ENCODE measurements at places on chromosomes 11 and 22.

DNA sequence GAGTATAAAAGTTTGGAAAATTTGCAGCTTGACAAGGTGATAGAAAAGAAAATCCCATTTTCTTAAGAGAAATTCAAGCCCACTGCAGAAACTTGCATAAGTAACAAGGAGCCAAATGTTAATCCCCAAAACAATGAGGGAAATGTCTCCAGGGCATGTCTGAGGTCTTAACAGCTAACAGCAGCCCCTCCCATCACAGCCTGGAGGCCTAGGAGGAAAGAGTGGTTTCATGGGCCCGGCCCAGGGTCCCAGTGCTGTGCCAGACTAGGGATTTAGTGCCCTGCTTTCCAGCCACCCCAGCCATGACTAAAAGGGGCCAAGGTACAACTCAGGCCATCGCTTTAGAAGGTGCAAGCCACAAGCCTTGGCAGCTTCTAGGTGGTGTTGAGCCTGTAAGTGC is 123.7 kb upstream of the TRPC6 start:
- DNase-seq: no peak

DNA sequence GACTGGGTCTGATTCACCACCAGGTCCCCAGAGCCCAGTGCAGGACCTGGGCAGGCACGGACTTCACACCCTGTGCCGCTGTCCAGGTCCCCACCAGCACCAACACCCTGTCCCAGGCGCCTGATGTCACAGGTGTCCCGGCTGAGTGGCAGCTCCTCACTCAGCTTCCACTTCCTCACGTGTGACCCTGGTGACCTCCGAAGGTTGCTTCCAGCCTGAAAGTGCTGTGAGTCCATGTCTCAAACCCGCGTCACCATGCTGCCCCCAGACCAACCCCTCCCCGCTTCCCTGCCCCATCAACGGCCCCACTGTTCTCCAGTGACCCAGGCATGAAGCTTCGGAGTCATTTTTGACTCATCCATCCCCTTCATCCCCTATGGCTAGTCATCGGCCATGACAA is 25.7 kb upstream of the PICK1 start:
- DNase-seq: no peak

DNA sequence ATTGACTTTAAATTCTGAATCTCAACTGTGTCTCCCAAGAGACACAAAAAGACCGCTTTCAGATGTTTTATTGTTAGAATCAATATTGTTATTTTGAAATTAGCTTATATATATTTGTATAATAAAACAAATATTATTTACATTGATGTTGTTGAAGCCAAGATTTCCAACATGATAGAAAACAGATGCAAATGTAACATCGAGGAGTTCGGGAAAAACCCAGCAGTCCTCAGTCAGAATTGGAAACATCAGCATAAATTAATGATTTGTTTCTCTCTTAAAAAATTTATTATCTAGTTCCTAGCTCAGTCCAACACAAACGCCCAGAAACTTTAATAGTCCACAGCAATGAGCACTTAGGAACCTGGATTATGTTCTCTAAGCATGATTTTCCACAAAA is 1330.4 kb downstream of the TBC1D22A start:
- DNase-seq: no peak

GRCh38 chr11:104053743-104054478 is 17.5 kb downstream of the DDI1 start:
- no peak for DNase-seq

- no peak for DNase-seq
Observed at GRCh38 chr11:117752721-117753237, 44.2 kb downstream of the DSCAML1 start.

DNA sequence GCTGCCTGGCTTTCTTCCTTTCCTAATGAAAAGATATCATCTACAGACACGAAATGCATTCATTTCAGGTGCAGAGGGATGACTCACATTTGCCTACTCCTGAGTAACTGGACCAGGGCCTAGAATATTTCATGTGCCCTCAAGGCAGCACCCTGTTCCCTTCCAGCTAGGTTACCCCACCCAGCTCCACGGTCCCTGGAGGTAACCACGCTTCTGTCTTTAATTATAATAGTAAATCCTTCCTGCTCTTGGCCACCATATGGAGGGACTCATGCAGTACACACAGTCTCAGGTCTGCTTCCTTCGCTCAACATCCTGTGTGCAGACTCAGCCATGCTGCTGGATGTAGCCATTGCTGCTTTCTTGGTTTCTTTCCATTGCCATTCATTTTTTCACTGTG is 22.3 kb downstream of the DHCR7 start:
- peak; percentile 33 for DNase-seq

DNA sequence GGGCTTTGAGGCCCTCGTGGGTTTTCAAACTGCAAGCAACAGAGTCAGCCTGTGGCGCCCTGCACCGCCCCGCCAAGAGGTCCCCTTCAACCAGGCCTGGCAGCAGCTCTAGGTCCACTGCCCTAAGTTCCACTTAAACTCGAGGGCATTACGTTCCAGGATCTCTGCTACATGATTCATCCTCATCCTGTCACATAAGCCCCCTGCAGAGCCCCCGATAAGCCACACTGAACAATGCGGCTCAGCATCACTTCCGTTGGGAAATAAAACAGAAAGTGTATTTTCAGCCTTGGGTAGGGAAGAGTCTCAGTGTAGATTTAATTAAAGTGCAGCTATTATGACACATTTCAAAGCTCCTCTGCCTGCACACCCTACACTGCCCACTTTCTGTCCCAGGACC is 24.6 kb downstream of the SULT4A1 start:
- no peak for DNase-seq

DNA sequence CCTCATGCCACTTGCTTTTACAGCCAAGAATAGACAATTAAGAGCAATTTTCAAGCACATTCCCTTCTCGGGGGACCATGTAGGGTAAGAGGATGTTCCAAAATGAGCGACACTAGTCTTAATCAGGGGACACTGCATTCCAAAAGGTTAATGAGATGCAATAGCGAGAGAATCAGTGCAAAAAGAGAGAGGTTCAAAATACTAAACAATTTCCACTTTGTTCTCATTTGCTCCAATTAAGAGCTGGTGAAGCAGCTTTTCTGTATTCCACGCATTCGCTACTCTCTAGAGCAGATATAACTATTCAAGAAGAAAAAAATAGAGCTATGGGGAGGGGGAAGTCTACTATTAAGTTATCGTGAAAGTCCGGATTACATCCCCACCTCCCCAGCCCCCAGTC is 811 bp downstream of the LRRC4C start:
- no peak for DNase-seq

DNA sequence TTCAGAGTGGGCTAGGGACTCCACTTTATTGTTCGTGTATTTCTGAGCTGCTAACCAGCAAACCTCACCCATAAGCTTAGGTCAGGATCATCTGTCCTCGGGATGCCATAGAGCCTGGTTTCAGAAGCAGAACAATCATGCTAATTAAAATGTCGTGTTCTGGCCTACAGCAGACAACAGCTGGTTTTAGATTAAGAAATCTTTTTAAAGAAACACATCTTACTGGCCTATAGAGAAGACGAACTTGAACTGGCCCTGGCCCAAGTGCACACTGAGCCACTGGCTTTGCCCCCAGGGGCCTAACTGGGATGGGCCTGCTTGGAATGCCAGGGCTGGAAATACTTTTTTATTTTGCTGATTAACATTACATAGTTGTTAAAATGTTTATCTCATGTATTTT is 63.2 kb downstream of the ALX4 start:
- no peak for DNase-seq

DNA sequence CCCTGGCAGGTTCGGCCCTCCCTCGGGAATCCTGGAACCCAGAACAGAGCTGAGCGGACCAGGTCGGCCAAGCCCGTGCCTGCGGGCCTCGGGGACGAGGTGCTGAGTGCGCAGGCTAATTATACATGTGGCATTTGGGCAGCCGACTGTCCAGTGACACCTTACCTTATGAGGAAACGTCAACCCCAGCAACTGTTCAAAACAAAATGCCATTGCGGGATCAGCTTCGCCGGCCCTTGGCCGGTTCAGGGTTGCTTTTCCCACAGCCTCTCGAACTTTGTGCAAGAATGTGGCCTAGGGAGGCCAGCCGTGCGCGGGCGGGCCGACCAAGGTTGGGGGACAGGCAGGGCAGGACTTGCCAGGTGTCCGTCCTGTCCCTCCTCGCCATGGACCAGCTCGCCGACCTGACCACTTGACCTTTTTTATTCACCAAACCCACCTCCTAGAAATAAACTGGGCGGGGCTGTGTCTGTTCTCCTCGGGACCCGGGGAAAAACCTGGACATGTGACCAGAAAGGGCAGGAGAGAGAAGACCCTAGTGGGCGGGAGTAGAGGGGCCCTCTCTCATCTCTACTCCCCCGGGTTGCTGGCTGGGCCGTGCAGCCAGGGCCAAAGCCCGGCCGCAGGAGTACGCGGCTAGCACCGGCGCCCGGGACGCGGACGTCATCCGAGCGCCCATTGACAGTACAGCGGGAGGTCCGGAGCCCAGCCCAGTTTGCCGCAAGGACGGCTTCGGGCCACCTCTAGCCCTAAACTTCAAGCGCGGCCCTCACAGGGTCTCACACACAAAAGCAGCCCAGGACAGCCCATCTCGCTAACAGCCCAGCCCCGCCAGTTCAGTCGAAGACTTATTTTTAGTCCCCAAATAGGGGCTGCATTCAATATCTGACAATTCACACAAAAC is 134.3 kb upstream of the C11orf58 start:
- peak; percentile 29 for DNase-seq

DNA sequence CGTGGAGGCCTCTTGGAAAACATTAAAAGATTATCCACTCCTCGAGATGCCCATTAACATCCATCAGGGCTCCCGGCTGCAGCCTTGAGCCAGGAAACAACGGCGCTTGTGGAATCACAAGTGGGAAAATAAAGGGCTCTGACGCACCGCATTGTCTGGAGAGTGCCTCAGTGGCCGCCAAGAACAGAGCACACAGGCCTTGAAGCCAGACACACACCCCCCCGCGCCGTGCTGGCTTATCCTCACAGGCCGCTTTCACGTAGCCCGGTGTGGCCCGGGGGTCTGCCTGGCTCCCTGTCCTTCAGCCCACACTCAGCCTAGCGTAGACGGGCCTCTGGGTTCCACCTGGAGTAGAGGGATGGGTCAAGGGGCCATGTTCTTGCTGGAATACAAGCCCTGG is 1020.5 kb downstream of the BRD1 start:
- no peak for DNase-seq

DNA sequence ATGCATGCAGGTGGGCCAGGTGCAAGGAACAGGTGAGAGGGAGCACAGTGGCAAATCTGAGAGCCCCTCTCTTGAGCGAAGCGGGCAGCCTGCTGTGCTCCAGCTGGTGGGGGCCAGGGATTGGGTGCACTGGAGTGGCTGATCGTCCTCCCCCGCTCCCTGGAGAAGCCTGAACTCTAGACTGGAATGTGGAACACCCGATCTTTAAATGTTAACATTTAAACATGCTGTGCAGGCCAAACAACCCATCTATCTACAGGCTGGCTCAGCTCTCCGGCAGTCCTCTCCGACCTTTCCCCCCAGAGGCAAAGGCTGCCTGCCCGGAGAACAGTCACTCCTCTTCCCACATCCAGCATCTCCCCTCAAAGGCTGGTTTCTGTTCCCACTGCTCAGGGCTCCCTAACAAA is 5.1 kb downstream of the MRGPRF start:
- DNase-seq: no peak

GRCh38 chr11:128179039-128179438 is 408.3 kb downstream of the ETS1 start:
- DNase-seq: no peak

GRCh38 chr22:47225080-47225930 is 462.9 kb downstream of the TBC1D22A start:
- no peak for DNase-seq

DNA sequence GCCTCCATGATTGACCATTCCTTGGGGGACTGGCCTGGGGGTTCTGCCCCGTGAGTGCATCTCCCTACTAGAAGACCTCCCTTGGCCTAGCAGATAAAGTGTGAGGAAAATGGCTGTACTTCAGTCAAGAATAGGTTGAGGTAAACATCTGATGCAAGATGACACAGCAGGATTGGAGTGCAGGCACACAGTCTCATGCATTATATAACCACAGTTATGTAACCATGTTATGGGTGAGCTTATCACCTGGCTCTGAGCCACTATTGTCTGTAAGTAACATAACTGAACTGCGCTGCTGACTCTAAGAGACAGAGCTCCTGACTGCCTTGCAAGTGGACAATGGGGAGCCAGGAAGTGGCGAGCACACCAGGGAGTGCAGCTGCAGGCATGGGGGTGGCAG is 378.7 kb upstream of the ANO5 start:
- no peak for DNase-seq

DNA sequence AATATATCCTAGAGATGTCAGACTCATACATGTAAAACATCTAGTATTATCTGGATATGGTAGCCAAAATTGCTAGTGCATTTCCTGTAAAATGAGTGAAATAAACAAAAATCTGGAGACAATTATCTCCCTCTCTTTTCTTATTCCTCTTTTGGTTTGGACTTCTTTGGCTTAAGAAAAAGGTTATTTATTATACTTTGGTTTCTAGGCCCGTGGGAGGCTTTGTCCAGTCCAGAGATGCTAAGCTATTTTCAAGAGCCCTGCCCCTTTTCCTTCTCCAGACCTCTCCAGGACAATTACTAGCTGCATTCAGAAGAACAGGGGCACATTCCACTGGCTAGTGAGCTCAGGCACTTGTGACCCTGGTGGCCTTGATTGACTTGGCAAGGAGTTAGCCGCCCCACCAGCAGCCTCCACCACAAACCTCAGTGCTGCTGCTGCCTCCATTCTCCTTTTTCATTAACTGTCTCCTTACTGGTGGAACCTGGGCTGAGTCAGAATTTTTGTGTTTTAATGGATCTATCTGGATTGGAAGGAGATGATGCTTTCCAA is 747.3 kb upstream of the TENM4 start:
- no peak for DNase-seq

- DNase-seq: no peak
Observed at GRCh38 chr22:36452250-36452977, 29.0 kb downstream of the TXN2 start.

- DNase-seq: no peak
Observed at GRCh38 chr11:119236891-119237290, 30.8 kb downstream of the CBL start.

Measured in prostate gland (tissue), 2 donors.